ENCODE measurements at places on chromosomes 5 and 9.

- no peak for DNase-seq
Measured at GRCh38 chr5:1358726-1359025, 13.8 kb upstream of the CLPTM1L start.

GRCh38 chr9:114172981-114173833 lies 17.9 kb downstream of the COL27A1 start:
- no peak for DNase-seq

GRCh38 chr5:129904667-129905472 lies 605 bp downstream of the CHSY3 start:
- DNase-seq: no peak

DNA sequence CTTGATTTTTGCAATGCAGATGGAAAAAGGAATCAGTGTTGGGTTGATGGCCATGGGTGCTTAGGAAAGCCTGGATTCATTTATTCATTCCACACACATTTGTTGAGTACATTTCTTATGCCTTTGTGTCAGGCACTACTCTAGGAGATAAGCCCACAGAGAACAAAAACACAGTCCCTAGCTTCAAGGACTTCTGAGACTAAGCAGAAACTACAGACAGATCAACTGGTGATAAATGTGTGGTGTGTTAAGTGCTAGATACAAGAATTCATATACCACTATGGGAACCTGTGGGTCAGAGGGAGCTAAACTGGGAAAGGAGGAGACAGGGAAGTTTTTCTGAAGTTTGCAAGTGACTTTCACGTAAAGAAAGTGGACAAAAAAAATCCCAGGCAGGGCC lies 119.9 kb downstream of the CEMIP2 start:
- DNase-seq: no peak

DNA sequence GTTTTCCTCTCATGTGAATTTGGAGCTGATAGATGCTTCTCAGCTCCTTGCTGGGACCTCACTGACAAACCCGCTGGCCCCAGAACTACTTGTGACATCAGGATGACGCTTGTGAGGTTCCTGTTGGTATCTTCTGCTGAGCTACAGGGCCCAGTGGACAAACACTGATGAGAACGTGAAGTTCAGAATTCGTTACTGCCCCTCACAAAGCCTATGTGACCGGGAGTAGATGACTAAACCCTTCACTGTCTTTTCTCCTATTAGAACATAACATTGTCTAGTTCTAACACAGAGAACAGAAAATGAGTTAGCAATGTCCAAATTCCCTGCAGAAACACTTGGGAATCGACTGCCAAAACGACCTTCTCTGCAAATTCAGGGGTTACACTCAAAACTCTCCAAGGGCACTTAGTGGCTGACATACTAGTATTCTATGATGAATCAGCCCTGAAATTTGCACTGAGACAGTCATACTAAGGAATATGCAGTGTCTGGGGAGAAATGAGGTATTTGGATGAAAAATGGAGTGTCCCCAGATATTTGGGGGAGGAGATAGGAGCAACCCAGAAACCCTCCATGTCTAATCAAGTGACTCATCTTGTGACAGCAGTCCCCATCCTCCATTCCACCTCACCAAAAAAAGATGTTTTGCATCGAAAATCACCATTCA lies 143.2 kb upstream of the TRIM32 start:
- no peak for DNase-seq

DNA sequence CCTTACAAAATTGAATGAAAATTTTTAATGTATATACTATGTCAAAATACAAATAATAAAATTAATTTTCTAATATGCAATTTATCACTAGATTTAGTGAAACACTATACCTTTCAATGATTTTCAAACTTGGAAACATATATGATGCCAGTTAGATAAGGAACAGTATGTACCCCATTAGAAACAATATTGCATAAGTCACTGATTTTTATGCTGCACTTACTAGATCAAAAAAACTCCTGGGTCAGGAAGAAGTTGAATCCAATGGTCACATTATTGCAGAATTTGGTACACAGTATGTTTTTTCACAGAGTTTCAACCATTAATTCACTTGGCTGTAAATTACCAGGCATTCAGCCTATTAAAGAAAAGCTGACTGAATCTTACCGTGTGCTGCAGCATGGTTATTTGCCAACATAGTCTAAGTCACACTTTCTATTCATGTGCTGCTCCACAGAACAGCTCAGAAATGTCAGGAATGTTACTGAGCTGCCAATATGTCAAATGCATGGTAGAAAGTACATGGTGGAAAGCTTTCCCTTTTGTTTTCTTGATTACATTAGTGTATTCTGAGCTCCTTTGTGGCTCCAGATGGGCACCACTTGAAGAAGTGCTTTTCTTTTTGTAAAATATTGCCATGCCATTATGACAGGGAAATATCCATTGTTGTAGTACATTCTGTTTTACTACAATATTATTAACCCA lies 9.9 kb upstream of the PRR16 start:
- no peak for DNase-seq

DNA sequence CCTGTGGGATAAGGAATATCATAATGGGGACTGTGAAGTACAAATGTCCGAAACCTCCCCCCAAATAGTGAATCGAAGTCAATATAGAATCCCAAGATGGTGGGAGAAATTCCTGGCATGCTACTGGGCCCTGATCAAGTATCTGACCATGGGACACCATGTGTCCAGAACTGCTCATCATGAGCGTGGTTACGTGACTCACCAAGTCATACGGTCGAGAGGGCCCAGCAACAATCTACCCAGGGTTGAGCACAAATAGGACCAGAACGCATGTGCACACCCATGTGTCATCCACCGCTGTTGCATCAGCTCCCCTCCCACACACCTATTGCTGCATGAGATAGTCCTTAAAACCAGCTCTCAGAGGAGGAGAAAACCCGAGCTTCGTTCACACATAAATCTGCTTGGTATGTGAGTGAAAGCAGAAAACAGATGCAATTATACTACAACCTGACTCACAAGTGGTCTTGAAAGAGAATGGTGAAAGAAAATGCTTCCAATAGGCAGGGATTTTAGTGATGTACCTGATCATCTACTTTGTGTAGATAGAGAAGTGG lies 353.2 kb downstream of the CWC27 start:
- no peak for DNase-seq

GRCh38 chr9:68933434-68934328 lies 80.2 kb downstream of the PRKACG start:
- no peak for DNase-seq

GRCh38 chr5:128154943-128155342 lies 71.4 kb downstream of the SLC12A2 start:
- DNase-seq: no peak

GRCh38 chr5:172637110-172637580 lies 3.9 kb upstream of the NEURL1B start:
- DNase-seq: no peak

GRCh38 chr5:89267788-89268187 lies 384.8 kb upstream of the MEF2C start:
- DNase-seq: no peak

DNA sequence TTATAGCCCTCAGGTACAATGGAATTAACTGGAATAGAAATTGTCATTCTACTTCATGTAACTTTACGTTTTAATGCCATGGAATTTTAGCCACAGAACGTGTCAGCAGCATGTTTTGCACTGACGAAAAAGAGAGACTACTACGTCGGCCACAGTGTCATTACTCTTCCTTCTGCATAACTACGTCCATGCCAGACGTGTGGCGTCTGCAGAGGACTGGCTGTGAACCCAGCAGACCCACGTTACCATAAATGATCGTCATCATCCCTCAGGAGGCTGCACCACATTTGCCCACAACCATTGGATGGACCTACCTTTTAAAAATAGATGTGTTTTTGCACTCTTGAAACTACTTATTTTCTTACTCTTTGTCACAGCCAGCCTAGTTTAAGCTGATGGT lies 63.8 kb upstream of the ATG10 start:
- no peak for DNase-seq

- DNase-seq: no peak
Measured at GRCh38 chr9:113499153-113499875, 35.8 kb downstream of the RGS3 start.

DNA sequence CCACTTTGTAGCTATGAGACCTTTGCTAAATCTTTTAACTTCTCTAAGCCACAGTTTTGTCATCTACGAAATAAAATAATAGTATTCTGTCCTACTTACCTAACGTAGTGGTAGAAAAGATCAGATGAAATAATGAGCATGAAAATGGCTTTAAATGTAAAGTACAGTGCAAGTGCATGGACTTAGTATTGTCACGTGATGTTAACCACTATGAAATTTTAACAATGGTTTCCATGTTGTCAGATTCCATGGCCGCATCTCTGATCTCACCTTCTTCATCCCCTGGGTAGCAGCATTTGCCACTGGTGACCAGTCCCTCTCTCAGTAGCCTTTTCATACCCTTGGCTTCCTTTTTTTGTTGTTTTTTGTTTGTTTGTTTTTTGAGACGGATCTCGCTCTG lies 45.9 kb downstream of the DNAH5 start:
- no peak for DNase-seq

GRCh38 chr9:1513105-1513504 lies 462.9 kb downstream of the DMRT2 start:
- DNase-seq: no peak
